ENCODE measurements at places on chromosomes 6 and 20. TPM values are rescaled to one million over a fixed set of nuclear protein-coding genes. Genes with fewer than 3 reads are reported as not detected.

RPN2 gene
- total RNA-seq, result 259 TPM

C20orf202 gene
- total RNA-seq, result not detected

PXMP4 gene
- total RNA-seq, result 4.8 TPM

BIRC7 gene
- total RNA-seq, result 4.7 TPM

UNC5CL gene
- total RNA-seq, result 0.52 TPM

TXLNB gene
- not detected for total RNA-seq

POLR3F gene
- total RNA-seq, result 15.2 TPM

RIMS4 gene
- total RNA-seq, result 1.5 TPM

DEFB116 gene
- total RNA-seq, result not detected

PRDM13 gene
- 0.93 TPM for total RNA-seq

FNDC11 gene
- 0.17 TPM for total RNA-seq

EYS gene
- 0.19 TPM for total RNA-seq

RAMACL gene
- total RNA-seq, result 0.20 TPM

C6orf89 gene
- total RNA-seq, result 16.5 TPM

PI16 gene
- total RNA-seq, result not detected

SLC39A7 gene
- 113 TPM for total RNA-seq

CPXM1 gene
- not detected for total RNA-seq

ROS1 gene
- total RNA-seq, result 0.13 TPM

INSM1 gene
- total RNA-seq, result not detected

COL9A3 gene
- total RNA-seq, result 0.54 TPM

POU3F2 gene
- not detected for total RNA-seq

OLIG3 gene
- not detected for total RNA-seq

TREM2 gene
- not detected for total RNA-seq

TAGAP gene
- not detected for total RNA-seq

Data from A549 treated with CORT108297 at 1 μM for 4 hours (cell line).